Renal cortical epithelial cell (primary cell): ENCODE measurements at places on chromosomes 13 and 19.

- no peak for DNase-seq
These were observed 16.1 kb downstream of the SHC2 start for GRCh38 chr19:444677-445210.

GRCh38 chr13:33164331-33164730 lies 121.2 kb downstream of the STARD13 start:
- no peak for DNase-seq

DNA sequence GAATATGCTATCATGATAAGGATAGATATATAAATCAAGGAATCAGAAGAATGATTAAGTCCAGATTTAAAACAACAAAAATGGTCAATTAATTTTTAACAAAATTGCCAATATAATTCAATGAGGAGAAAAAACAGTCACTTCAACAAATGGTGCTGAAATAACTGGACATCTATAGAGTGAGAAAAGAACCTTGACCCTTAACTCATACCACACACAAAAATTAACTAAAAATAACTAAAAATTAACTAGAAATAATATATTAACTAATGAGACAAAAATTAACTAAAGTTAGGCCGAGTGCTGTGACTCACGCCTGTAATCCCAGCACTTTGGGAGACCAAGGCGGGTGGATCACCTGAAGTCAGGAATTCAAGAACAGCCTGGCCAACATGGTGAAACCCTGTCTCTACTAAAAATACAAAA lies 9.5 kb downstream of the LGALS7 start:
- DNase-seq = peak; percentile 86

DNA sequence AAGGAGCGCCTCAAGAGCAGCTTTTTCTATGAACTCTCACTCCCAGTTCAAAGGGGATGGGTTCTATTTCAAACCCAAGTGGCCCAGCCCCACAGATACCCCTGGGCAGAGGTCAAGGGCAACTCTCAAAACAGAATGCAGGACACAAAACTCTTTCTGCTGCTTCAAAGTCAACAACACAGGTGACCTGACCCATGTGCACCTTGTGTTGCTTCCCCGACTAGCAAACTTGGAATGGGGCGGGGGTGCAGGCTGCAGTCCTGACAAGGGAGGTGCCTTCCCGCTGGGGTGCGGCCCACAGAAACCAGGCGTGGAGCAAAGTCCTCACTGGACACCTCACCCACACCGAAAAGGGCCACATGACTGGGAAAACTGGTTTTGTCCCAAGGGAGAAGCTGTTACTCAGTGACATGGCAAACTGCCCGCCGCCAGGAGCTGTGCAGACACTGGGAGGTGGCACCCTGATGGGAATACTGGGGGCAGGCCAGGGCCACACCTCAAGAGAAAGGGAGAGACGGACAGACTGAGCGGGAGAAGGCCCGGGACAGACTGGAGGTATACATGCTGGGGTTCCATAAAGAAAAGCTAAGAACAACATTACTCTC lies 17.4 kb downstream of the ZC3H4 start:
- no peak for DNase-seq

DNA sequence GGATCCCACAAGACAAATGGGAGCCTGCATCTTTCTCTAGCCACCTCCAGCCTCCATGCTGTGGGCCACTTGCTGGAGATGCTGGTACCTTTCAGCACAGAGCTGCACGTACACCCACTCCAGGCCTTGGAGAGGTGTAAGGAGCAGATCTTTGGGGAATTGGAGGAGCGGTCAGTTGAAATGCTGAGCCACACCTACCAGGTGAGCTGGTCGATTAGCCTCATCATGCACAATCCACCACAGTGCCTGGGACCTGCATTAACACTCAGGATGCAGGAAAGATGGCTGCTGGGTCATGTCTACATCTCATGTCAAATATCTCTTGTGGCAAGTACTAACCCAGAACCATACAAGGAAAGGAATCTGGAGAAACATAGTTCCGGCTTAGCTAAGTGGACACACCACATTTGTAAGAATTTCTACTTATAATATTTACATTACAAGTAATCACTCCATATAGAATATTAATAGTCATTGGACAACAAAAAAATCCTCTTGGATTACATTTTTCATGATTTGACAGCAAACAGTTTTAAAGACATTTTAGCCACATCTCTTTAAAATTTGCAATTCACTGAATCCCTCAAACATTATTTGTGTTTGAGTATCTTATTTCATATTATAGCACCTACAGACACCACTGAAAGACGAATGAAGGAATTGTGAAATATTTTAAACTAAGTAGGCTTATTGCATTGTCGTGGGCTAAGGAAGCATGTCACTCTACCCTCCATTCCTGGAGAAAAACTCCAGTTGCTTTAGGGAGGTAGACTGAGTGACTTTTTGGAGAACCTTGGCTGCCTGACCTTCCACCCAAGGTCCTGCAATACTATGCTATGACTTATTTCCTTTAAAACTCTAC lies 21.8 kb upstream of the MBNL2 start:
- DNase-seq = no peak

GRCh38 chr13:83327091-83327490 lies 555.2 kb downstream of the SLITRK1 start:
- no peak for DNase-seq

- no peak for DNase-seq
These were observed 205.0 kb downstream of the TSHZ3 start for GRCh38 chr19:31144075-31144870.
